ENCODE measurements at places on chromosomes 5 and 9. TPM values are rescaled to one million over a fixed set of nuclear protein-coding genes. Genes with fewer than 3 reads are reported as not detected.

DNA sequence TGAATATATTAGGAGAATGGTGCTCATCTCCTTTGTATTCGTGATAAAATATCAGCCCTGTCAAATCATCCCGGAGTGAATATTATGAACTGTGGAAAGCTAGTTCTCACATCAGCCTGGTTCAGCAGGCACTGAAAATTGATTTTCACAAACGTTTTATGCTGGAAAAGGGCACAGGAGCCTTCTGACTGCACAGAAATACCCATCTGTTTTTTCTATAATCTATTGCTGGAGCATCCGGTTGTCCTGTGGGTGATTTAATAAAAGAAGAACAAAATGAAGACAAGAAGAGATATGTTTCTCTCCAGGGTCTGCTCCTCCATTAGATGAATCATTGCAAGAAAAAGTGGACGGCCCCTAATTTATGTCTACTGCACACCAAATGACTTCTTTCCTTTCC lies 85.3 kb downstream of the PRLR start:
- DNase-seq: no peak

DNA sequence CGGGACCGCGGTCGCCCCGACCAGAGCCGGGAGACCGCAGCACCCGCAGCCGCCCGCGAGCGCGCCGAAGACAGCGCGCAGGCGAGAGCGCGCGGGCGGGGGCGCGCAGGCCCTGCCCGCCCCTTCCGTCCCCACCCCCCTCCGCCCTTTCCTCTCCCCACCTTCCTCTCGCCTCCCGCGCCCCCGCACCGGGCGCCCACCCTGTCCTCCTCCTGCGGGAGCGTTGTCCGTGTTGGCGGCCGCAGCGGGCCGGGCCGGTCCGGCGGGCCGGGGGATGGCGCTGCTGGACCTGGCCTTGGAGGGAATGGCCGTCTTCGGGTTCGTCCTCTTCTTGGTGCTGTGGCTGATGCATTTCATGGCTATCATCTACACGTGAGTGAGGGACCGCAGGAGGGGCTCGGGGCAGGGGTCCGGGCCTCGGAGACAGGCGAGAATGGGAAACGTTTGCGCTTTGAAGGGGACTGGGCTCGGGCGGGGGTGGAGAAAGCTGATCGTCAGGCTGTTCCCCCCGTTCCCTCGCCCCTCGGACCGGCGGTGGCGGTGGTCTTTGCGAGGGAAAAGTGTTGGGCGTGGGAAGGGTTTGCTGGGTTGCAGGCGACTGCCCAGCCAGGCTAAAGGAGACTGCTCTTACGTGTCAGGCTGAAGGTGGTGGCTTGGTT lies 457 bp downstream of the UGCG start:
- peak; percentile 66 for DNase-seq

DNA sequence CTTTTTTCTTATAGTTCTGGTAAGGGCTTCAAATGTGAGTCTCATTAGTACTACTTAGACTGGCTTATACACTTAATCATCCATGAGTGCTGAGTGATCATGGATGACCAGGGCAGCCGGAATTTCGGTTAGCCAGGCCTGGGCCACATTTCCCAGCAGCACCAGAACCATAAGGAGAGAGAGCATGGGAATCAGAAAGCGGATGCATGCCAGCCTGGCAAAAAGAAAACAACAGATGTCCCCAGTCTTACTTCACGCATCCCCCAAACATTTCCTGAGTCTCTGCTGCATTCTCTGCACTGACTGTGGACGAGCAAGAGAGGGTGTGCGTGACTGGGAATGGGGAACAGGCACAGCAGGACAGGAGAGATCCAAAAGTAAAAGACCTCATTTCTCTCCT lies 371.1 kb upstream of the ZNF608 start:
- DNase-seq: no peak

GRCh38 chr5:166961028-166961427 lies 1330.4 kb upstream of the WWC1 start:
- DNase-seq: no peak

DNA sequence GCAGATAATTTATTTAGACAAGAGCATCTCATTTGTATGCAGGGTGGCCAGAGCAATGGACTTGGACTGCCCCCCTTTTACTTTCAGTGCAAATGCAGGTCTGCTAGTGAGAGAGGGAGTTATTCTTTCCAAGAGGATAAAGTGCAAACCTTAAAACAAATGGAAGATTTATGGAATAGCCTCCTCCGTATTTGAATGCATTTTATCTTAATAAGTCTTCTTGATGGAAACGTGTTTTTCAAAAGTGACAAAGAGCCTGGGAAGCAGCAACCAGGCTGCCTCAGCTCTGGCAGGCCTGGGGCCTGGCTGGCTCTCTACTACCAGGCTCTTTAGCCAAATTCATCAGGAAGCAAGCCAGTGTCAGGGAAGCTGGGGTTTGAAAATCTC lies 6.8 kb downstream of the NR2F1 start:
- no peak for DNase-seq

Gene LCN15
- 1.3 TPM for total RNA-seq

DNA sequence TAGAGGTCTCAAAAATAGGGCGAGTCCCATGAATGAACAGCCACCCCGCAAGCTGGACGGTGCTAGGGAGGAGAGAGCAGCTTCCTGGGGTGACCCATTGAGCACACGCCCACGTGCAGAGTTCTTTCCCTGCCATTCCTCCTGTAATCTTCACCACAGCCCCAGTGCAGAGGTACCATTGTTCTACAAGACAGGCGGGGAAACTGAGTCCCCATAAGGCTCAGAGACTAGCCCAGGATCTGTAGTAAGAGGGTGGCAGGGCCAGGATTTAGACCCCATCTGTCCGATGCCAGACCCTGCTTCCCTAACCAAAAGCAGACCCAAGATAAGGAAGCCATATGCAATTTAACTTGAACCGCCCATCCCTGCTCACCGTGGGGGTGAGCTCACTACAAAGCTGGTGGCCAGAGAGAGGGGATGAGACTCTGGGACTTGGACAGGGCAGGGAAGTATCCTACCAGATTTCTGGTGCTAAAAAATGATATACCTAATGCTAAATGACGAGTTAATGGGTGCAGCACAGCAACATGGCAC lies 36.7 kb upstream of the ORM1 start:
- DNase-seq: no peak

GRCh38 chr9:113949571-113950078 lies 73.5 kb downstream of the ZNF618 start:
- no peak for DNase-seq
